GM12878 (cell line): ENCODE measurements at places on chromosomes 7 and 10.

- DNase-seq = peak; percentile 89
These were observed 15.5 kb downstream of the CYTH3 start for GRCh38 chr7:6256677-6257535.

GRCh38 chr10:99443500-99443899 lies 13.1 kb upstream of the GOT1 start:
- no peak for DNase-seq

DNA sequence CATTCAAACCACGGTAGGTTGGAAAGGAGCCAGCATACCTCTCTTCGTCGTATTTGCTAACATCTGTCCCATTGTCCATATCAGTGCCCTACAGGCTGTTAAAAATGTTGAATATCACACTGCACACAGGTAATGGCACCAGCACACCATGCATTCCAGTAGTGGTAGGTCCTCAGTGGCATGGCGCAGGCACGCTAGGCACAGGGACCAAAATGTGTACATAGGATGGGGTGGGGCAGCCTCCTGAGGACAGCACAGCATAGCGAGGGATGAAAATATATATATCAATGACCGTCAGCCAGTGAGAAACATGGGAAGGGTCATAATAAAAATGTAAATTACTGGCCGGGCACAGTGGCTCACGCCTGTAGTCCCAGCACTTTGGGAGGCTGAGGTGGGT lies 99.9 kb upstream of the CTBP2 start:
- no peak for DNase-seq

DNA sequence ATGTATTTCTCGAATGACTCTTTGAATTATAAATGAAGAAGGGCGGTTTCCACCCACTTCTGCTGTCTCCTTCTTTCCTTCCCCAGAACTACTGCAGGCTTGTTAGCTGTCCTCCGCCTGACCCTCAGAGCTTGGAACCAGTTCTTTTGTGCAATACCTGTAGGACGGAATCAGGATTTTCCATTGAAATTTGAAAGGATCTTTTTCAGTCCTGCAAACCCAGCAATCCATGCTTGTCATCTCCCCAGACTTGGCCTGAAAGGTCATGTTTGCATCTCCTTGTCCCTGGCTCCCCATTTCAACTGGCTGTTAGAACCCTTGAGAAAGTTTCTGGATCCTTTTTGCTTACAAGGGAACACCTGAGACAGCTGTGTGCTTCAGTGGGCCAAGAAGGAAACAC lies 47.5 kb downstream of the PLCE1 start:
- DNase-seq = no peak
